Lung microvascular endothelial cell (primary cell): ENCODE measurements at places on chromosomes 16 and 17. TPM values are rescaled to one million over a fixed set of nuclear protein-coding genes. Genes with fewer than 3 reads are reported as not detected.

DNA sequence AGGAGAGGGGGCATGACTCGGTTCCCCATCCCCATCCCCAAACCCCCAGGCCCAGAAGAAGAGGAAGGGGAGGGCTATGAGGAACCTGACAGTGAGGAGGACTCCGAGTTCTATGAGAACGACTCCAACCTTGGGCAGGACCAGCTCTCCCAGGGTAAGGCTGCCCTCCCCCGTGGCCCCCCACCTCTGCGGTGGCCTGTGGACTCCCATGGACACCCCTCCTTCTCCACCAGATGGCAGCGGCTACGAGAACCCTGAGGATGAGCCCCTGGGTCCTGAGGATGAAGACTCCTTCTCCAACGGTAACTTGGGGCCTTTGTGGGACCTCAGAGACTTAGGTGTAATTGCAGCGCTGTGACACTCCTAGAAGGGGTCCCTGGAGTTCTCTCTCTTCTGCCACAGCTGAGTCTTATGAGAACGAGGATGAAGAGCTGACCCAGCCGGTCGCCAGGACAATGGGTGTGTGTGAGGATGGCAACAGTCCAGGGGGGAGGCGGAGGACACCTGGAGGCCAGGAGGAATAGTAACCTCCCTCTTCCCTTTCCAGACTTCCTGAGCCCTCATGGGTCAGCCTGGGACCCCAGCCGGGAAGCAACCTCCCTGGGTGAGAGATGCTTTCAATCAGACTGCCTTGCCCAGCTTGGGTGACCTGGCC is 5.6 kb downstream of the CD19 start:
- DNase-seq, result no peak

GRCh38 chr17:80512233-80512632 is 32.4 kb upstream of the RPTOR start:
- no peak for DNase-seq

DNA sequence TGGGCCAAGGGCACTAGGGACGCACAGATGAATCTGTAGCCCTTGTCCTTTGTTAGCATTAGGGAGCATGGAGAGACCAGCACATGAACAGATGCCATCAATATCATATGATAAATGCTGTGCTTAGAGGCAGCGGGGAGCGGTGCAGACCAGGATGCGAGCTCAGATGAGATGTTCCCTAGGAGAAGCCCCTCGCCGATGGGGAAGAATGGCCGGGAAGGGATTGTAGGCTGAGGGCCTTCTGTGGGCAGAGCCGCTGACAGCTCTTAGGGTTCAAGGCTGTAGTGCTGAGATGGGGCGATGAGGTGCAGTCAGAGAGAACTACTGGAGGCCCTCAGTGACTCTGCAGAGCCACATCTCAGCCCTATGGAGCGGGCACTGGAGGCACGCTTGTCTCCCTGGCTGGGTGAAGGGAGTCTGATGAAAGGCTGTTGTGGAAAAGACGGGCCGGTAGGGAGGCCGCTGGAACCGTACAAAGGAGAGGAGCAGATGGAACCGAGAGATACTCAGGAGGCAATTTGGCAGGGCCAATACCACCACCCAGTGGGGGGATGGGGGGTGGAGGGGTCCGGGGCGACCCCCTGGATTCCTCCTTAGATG is 66.3 kb upstream of the ENDOV start:
- no peak for DNase-seq

GRCh38 chr16:60302261-60302660 is 1568.1 kb upstream of the GOT2 start:
- no peak for DNase-seq

DNA sequence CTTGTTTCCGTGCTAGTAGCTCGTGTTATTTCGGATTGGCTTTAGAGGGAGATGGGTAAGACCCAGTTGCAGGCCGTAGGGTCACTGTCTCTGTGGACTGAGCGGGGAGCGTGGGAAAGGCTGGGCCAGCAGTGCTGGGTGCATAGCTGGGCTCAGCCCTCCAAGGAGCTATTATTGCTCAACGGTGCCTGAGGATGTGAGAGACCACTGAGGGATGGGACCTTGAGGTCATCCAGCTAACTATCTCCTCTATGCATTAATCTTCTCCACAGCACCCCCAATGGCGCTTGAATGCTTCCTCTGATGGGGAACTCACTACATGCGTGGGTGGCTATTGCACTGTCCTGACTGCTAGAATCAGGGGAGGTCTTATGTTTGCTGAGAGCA is 126.1 kb upstream of the FOXF1 start:
- no peak for DNase-seq

DNA sequence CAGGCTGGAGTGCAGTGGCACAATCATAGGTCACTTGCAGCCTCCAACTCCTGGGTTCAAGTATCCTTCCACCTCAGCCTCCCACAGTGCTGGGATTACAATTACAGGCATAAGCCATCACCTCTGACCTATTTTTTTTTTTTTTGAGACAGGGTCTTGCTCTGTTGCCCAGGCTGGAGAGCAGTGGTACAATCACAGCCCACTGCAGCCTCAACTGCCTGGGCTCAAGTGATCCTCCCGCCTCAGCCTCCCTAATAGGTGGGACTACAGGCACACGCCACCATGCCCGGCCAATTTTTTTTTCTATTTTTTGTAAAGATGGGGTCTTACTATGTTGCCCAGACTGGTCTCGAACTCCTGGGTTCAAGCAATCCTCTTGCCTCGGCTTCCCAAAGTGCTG is 5.6 kb upstream of the GGA2 start:
- DNase-seq, result no peak

DNA sequence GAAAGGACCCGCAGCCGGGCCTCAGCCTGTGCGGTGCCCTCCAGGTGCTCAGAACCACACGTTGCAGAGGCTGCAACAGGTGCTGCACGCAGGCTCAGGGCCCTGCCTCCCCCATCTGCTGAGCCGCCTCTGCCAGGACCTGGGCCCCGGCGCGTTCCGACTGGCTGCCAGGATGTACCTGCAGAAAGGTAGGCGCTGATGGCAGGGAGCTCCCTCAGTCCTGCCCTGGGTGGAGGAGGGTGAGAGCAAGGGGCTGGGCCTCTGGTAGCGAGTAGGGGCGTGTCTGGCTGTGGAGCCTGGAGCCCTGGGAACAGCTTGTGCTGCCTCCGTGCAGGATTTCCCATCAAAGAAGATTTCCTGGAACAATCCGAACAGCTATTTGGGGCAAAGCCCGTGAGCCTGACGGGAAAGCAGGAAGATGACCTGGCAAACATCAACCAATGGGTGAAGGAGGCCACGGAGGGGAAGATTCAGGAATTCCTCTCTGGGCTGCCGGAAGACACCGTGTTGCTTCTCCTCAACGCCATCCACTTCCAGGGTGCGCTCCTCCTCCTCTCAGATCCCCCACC is 4.4 kb downstream of the SERPINF2 start:
- DNase-seq, result peak; percentile 57

DNA sequence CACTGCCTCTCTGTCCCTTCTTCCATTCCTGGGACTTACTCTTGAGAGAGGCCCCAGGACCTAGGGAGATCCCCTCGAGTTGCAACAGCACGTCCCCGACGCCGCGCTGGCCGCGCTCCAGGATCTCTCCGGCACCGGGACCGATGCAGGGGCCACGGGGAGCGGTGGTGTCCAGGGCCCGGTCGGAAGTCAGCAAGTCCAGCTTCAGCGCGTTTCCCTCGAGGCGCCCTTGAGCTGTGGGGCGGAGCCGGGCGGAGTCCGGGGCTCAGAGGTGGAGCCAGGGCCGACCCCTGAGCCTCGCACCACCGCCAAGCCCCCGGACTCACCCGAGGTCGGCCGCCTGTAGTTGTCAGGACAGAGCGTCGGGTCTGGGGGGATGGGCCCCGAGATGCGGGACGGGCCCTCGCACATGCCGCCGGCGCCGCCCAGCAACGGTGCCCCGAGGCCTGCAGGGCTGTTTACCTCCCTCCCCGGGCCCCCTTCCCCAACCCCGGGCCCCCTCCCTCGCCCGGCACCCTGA is 458 bp downstream of the ENKD1 start:
- no peak for DNase-seq

DNA sequence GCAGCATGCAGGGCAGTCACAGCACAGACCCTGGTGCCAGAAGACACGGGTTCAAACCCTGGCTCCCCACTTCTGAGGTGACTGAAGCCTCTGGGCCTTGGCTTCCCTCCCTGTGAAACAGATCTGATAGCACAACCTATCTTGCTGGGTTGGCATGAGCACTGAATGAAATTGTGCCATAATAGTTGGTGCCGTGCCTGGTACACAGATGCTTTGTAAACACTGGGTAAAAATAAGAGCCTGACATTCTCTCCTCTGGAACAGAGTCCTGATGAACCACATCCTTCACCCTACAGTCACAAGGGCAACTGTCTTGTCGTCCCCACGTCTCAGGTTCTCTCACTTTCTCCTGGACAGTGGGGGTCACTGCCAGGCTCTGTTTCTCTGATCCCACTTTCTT is 35.7 kb downstream of the NOS2 start:
- DNase-seq, result no peak

DNA sequence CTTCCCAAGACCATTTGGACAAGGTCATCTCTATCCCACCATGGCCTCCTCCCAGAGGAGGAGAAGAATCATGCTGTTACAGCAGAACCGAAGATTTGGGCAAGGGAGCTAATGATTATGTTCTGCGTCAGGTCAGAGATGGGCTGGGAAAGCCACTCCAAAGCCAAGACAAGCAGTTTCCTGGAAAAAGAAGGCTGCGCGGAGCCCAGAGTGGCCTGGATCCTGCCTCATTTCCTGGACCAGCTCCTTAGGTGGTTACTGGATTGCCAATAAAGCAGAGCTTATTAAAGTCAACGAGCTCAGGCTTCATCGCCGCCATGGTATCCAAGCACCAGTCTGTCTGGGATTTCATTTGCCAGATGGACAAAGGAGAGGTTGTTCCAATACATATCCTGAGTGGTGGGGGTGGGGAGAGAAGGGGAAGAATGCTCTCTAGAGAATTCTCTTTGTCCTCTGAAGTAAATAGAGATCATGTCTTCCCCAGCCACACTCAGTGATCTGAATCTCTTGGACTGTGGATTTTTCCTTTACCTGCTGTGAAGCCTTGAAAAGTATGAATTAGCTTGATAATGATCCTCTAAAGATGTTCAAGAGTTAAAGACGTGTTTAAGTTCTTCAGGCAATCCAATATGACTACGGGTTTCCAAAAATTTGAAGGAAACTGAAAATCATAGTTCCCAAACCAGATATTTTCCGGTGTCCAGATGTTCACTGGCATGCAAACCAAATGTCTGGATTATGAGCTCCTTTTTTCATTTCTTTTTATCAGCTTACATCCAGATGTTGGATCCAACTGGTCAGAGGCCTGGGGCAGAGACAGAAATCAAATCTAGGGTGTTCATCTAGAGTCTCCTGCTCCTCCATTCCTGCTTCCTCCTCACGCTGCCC is 17.7 kb downstream of the PRAC1 start:
- no peak for DNase-seq

GRCh38 chr17:77352996-77353395 is 212.2 kb downstream of the SEC14L1 start:
- no peak for DNase-seq

DNA sequence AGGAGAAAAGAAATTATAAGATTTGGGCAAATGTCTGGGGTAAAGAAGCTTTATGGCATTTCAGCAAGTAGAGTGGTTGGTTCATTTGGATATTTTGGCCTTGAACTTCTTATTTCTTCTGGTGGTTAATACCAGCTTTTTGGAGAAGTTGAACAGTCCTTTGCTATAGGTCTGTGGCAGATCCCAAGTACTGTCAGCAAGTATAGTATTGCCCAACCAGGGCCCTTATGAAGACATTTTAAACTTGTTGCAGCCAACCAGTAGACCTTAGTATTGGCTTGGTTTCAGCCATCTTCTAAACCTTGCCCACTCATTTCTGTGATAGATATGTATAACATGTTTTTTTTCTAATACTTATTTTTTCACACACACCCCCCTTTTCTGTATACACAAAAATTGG is 2.2 kb downstream of the SP2 start:
- no peak for DNase-seq

DNA sequence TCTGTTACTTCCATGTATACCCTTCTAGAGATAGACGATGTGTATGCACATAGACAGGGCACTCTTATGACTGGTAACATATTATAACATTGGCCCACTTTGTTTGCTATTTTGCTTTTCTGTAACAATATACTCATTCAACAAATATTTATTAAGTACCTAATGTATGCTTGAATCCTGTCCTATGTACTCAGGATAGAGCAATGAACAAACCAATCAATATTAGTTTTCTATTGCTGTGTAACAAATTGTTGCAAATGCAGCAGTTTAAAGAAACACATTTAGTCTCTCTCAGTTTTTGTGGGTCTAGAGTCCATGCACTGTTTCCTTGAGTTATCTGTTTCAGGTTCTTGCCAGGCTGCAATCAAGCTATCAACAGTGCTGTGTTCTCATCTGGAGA is 29.7 kb upstream of the TENT4B start:
- no peak for DNase-seq

Gene OR2C1
- under 0.01 TPM in 1 of 2 replicates, not detected in the other for total RNA-seq

Gene CKLF
- 51.6 and 73.0 TPM in 2 replicates for total RNA-seq

Gene SYT17
- 1.7 and 4.4 TPM in 2 replicates for total RNA-seq

Gene ACACA
- 26.8 and 29.2 TPM in 2 replicates for total RNA-seq
